Stimulated activated CD8-positive, alpha-beta memory T cell treated with anti-CD3 and anti-CD28 coated beads, Interleukin-4, amount 100 ng/mL, for 48 hours (primary cell): ENCODE measurements at places on chromosomes 13 and 19.

- no peak for DNase-seq
Observed at GRCh38 chr13:27631665-27632064, 10.0 kb downstream of the POLR1D start.

DNA sequence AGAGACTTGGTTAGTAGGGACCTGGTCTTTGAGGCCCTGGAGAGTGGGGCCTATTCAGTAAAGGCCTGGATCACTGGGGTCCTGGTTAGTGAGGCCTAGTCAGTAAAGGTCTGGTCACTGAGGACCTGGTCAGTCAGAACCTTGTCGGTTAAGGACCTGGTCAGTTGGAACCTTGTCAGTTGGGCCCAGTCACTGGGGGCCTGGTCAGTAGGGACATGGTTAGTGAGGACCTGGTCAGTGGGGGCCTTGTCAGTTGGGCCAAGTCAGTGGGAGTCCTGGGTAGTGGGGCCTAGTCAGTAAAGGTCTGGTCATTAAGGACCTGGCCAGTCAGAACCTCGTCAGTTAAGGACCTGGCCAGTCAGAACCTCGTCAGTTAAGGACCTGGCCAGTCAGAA lies 43.2 kb upstream of the TPM4 start:
- no peak for DNase-seq

DNA sequence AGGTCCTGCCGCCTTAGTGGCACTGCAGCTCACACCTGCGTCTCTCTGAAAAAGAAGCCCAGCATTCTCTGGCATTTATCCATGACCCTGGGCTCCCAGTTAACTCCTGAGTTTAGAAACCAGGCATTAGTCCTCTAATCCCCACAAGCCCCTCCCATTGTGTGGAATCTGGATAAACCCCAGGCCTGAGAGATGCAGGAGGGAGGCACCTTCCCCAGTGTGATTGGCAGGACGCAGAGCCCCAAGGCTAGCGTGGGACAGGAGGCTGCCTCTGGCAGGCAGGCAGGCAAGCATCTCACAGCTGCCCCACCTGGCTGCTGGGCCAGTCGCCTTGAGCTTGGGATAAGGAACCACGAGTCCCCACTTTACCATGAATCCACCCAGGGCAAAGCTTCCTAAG lies 11.0 kb upstream of the SERPINE3 start:
- no peak for DNase-seq

DNA sequence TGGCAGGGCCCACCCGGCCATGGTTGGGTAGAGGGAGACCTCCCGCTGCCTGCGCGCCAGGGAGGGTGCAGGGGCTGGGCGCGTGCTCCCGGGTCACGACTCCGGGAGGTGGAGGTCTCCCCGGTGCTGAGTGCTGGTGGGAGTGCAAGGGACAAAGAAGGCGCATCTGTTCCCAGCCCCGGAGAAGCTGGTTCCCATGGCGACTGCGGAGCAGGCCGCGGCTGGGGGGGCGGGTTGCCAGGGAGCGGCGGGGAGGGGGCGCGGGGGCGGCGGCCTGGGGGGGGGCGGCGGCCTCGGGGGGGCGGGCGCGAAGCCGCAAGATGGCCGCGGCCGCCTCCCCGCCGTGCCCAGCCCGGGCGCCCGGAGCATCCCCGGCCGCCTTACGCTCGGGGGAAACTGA lies 1.2 kb downstream of the CBARP start:
- DNase-seq = no peak

GRCh38 chr13:101398920-101399319 lies 17.4 kb downstream of the NALCN start:
- no peak for DNase-seq

DNA sequence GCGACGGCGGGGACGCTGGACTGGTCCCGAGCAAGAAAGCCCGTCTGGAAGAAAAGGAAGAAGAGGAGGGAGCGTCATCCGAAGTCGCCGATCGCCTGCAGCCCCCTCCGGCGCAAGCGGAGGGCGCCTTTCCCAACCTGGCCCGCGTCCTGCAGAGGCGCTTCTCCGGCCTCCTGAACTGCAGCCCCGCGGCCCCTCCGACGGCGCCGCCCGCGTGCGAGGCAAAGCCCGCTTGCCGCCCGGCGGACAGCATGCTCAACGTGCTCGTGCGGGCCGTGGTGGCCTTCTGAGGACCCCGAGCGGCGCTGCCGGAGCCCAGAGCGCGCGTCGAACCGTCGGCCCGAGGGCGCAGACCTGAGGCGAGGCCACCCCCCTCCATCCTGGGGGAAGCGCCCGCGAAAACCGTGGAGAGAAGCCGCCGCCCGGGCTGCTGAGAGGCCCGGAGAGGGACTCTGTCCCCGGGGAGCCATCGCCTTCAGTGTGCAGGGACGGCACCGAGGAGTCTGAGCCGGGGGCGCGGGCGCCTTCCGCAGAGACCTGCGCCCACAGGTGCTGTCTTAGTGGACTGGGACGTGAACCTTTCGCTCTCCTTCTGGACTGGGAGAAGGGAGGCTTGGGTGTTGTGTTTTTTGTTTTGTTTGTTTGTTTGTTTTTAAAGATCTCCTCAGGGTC lies 3.5 kb downstream of the IER2 start:
- DNase-seq = no peak

DNA sequence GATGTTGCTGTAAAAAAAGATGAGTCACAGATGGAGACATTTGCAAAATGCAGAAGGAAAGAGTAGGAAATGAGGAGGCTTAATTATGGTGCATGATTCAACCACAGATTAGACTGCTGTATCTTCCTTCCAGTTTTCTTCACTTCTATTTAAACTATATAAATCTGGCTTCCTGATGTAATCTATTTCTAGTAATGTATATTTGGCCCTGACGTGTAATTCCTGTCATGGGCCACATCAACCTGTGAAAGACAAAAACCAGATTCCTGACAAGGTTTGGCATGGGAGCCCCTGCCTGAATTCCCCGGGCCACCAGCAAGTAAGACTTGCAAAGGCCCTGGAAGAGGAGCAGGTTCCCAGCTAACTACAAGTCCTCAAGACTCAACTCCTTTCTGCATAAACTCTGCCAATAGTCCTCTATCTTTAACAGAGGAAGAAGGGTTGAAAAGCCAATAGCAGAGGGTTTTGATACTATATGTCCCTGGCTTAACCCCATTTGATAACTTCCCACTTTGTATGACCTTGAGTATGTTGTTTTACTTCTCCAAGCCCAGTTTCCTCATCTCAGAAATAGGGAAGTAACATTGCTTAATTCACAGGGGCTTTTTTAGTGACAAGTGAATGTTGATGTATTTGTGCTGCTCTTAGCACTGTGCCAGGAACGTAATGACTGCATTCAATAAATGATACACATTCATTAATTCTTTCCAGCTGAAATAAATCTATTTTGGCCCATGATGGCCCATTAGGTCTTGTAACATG lies 172.7 kb downstream of the SPRY2 start:
- DNase-seq = no peak

- DNase-seq = no peak
Observed at GRCh38 chr13:65971541-65971940, 1258.6 kb downstream of the PCDH9 start.

- no peak for DNase-seq
Observed at GRCh38 chr19:12912571-12912970, 6.5 kb downstream of the SYCE2 start.

DNA sequence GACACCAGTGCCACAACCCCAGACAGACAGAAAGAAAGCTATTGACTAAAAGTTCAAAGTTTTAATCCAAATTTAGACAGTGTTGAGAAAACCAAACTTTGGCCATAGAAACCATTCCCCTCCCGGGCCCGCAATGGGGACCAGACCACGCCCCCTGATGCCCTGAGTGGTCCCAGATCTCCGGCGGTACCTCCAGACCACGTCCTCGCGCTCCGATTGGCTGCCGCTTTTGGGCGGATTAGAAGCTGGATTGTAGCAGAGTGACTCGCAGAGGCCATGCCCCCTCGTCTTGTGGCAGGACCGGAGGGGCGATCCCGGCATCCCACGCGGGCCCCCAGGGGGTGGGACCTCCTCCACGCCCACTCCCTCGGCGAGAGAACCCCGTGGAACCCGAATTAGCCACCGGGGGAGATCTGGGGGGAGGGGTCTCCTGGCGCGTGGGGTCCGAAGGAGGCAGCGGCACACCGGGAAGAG lies 797 bp upstream of the HSD17B14 start:
- peak; percentile 91 for DNase-seq

DNA sequence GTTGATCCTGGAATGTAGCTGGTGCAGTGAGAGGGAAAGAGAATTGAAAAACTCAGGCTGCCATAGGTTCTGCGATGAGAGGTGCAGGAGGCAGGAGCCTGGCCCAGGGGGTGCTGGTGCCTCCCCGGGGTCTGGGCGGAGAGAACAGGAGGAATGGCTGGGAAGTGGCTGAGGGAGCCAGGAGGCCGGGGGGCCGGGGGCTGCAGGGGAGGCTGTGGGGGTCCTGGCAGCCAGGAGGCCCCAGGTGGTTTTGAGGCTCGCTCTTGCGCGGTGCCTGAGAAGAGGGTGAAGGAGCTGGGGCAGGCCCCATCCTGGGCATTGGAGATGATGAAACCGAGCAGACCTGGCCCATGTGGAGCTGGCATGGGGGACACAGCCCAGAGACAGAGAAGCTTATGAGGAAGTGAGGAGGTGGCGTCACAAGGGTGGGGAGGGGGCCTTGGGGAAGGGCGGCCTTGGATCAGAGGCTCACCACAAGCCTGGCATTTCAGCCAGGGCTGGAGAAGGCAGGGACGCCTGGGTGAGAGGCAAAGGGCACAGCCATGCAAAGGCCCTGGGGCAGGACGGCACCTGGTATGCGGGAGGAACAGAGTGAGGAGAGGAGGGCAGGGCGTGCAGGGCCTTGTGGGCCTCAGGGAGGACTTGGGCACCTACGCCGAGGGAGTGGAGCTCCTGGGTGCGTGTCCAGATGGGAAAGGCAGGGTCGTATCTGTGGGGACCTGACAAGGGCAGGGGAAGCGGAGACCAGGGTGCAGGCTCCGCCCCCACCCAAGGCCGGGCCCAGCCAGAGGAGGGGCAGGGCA lies 1.3 kb upstream of the TEKTIP1 start:
- no peak for DNase-seq

GRCh38 chr19:28435551-28436271 lies 777.2 kb downstream of the UQCRFS1 start:
- no peak for DNase-seq

DNA sequence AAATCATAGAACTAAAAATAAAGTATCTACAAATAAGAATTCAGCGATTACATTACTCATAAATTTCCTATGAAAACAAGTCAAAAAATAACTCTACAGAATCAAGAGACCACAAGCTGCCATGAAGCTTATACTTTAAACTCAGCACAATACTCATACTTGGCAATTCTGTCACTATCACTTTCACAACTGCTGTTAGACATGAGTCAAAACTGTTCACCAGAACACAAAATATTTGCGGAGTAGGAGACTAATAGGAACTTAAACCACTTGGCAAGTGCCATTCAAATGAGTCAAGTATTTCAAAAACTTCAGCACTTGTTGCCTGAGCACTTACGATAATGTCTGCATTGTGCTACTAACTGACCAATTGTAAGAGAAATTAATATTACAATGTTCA lies 387.8 kb upstream of the GPC6 start:
- DNase-seq = no peak

DNA sequence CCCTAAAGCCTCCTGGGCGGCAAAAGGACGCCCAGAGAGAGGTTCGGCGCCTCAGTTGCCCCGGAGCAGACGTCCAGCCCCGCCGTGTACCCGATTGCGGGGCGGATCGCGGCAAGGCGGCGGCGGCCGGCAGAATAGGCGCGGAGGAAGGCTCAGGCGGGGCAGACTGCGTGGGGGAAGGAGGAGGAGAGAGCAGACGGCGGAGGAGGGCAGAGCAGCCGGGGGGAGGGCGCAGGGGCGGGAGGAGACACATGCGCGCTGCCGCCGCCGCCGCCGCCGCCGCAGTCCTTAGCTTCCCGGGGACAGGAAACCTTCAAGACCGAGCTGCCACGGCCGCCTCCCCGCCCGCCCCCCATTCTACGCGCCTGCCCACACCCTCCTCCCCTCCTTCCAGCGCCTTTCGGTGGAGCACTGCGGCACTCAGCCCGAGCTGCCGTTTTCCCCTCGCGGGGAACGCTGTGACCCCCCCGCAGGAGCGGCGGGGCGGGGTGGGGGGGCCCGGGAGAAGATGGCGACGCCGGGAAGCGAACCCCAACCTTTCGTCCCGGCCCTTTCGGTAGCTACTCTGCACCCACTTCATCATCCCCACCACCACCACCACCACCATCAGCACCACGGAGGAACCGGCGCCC lies at the start of gene LRCH1:
Gene LRCH1, plus strand, starts transcription at position 282 of the 632 bp plus-strand sequence. Its CDS starts 227 bp downstream, at position 509.
- DNase-seq = peak; percentile 89

DNA sequence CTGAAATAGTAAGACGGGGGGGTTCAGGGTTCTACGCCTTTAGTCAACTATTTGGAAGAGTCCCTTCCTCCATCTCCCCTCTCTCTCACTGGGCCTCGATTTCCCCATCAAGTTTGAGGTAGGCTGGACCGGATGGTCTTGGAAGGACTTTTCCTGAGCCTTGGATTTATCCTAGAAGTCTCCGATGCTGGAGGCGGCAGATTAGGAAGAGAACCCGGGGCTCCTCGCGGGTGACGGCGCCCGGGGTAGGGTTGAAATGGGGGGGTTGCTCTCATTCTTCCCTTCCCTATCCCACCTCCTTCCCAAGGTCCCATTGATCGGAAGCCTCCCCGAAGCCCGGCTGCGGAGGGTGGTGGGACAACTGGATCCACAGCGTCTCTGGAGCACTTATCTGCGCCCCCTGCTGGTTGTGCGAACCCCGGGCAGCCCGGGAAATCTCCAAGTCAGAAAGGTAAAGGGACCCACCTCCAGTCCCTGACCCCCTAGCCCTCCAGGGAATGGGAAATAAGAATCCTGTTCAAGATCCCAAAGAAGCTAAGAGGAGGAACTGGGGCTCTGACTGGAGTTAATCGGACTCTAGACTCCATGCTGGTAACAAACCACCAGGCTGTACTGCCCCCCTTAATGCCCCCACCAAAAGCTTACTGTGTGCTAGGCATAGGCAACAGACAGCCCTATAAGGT lies 781 bp downstream of the QPCTL start:
- peak; percentile 91 for DNase-seq

- no peak for DNase-seq
Observed at GRCh38 chr19:5988517-5989387, 10.8 kb upstream of the RANBP3 start.

GRCh38 chr19:29287061-29287460 lies 74.1 kb upstream of the UQCRFS1 start:
- DNase-seq = no peak

- DNase-seq = no peak
Observed at GRCh38 chr19:31319465-31319864, 29.8 kb downstream of the TSHZ3 start.

DNA sequence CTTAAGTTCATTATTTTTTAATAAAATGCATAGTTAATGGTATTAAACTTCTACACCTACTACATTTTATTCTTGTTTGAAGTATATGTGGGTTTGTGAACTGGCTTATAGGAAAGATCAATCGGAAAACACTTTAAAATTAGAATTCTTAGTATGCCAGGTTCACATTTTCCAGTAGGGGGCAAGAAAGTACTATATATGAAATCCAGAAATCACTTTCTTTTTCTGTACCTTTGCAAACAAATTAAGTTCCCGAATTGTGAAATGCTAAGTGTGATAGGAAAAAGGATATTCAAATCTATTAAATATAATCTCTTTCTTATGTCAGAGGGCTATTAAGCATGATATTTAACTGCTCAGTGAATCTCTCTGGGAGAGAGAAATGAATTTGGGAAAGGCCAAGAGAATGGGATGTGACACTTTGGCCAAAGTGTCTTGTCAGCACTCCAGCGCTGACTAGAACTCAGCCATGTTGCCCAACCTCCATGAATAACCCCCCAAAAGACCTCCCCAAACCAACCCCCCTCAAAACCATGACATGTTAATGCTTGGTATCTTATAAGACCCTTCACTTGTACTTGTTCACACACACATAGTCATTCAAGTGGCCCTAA lies 122.6 kb upstream of the SLC10A2 start:
- no peak for DNase-seq
